Epithelial cell of prostate (primary cell): ENCODE measurements at places on chromosomes 6 and 20.
A peak's percentile ranks its signal among the peaks of the same experiment; 100 is the strongest.

GRCh38 chr20:40563296-40563950 is 125.6 kb downstream of the MAFB start:
- DNase-seq: peak; percentile 44

DNA sequence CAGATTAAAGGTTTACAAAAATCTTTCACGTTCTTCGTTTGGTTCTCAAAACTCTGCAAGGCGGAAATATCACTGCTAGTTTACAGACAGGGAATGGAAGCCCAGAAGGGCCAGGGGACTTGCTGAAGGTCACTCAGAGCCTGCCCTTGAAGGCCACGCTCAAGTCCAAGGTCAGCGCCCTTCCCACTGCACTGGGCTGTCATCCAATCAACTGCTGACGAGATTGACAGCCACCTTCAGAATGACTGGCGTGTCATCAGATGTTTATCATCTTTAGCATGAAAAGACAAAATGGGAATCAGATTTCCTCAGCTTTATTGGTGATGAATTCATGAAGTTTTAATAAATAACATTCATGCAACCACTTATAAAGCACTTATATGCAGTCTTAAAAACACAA is 16.5 kb downstream of the RNASET2 start:
- no peak for DNase-seq

- no peak for DNase-seq
Observed at GRCh38 chr20:18377896-18378481, 88.8 kb downstream of the DZANK1 start.

GRCh38 chr6:6332811-6333244 is 12.4 kb upstream of the F13A1 start:
- no peak for DNase-seq

DNA sequence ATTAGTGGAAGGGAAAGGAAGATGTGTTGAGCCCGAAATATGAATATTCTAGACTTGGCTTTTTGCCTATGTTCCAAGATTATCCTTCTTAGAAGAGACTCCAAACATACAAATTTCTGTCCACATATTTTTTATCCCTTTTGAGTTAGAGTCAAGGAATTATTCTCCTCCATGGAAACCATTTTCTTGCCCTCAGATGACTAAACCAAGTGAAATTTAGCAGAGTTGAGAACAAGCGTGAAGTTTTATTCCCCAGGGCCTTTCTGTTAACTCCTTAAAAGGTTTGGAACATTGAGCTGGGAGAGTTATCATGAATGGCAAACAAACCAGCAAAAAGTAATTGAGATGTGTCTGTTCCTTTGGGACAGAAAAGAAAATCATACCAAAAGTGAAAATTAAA is 286.1 kb upstream of the PLCB4 start:
- no peak for DNase-seq

GRCh38 chr20:14197097-14197496 is 140.3 kb downstream of the FLRT3 start:
- DNase-seq: no peak

GRCh38 chr6:129140526-129140925 is 257.6 kb downstream of the LAMA2 start:
- no peak for DNase-seq

GRCh38 chr6:116106146-116106545 is 5.5 kb downstream of the NT5DC1 start:
- no peak for DNase-seq

GRCh38 chr6:134738211-134738885 is 211.6 kb downstream of the ALDH8A1 start:
- no peak for DNase-seq

DNA sequence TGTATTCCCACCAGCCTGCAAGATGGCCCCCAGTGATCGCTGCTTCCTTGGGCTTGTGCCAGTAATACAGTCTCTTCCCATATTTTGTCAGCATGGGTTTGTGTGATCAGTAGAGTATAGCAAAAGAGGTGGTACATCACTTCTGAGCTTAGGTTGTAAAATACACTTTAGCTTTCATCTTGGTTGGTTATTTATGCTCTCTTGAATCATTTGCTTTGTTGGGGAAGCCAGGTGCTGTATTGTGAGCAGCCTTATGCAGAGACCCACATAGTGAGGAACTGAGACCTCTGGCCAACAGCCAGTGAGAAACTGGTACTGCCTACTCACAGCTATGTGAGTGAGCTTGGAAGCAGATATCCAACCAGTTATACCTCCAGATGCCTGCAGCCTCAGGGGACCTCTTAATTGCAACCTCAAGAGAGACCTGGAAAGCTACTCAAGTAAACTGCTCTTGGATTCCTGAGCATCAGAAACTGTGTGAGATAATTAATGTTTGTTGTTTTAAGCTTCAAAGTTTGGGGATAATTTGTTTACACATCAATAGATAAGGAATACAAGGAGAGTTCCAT is 229.3 kb downstream of the FARS2 start:
- DNase-seq: no peak

GRCh38 chr6:106025655-106026054 is 60.5 kb upstream of the PRDM1 start:
- DNase-seq: no peak

GRCh38 chr6:112389361-112389760 is 42.2 kb downstream of the RFPL4B start:
- no peak for DNase-seq

- no peak for DNase-seq
Observed at GRCh38 chr6:166394036-166394892, 11.5 kb upstream of the MPC1 start.

- no peak for DNase-seq
Observed at GRCh38 chr20:34365765-34366213, 2.7 kb downstream of the ITCH start.
